ENCODE measurements at places on chromosomes 13 and 19.

DNA sequence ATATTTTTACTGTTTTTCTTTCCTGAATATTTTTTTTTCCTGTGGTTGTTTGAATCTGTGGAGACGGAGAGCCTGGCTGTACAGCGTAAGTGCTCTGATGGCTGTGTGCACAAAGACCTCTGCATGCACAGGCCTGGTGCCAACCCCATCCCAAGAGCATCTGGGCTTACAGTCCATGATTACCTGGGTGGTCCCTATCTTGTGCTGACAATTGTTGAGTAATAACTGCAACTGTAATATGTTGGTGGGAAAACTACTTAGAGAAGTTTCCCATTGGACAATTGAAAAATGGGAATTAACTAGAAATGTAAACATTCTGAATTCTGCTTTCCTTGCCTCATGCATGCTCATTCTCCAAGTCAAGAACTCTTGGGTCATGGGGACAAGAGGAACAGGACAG lies 268.7 kb downstream of the SHISA2 start:
- no peak for DNase-seq

GRCh38 chr13:40316301-40316700 lies 350.1 kb downstream of the FOXO1 start:
- DNase-seq: no peak

- no peak for DNase-seq
Measured at GRCh38 chr13:49844181-49844580, 51.7 kb upstream of the KPNA3 start.

GRCh38 chr19:37987356-37988332 lies 80.6 kb downstream of the SIPA1L3 start:
- DNase-seq: no peak

DNA sequence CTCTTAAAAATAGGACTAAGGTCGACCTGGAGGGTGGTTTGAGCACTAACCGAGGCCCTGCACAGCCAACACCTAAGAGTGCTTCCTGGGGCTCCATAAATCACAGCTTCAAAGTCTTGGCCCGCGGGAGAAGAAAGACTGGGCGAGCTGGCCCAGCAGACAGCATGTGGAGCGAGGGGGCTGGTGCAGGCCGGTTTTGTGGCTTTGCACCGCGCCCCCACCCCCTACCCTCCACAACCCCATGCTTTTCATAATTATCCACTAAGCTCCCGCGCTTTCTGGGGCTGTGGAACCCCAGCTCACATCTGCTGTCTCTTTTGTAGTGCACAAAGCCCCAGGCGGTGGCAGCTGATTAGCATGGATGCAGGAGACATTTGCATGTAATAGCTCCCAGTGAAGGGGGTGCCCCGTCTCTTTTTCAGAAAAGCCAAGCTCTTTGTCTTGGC lies 17.1 kb downstream of the CARM1 start:
- no peak for DNase-seq

DNA sequence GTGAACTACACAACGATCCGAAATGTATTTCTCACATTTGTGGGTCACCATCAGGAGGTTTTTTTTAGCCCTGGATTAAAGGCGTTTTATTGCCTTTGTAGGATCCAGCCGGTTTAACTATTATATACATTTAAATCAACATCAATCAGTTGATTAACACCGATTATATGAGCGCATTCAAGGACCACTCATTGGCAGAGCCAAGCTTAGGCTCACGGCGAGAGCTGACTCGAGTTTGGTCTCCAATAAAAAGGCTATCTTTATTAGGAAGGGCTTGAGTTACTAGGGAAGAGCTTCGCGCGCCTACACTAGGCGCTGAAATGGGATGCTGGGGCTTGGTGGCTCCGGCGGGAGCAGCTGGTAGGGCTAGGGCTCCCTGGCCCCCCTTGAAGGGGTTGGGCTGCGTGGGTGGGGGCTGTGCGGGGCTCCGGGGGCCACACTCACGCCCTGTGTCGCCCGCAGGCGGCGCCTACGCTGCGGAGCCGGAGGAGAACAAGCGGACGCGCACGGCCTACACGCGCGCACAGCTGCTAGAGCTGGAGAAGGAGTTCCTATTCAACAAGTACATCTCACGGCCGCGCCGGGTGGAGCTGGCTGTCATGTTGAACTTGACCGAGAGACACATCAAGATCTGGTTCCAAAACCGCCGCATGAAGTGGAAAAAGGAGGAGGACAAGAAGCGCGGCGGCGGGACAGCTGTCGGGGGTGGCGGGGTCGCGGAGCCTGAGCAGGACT lies 4.2 kb downstream of the PDX1 start:
- no peak for DNase-seq

GRCh38 chr19:3743486-3743885 lies 18.0 kb downstream of the APBA3 start:
- no peak for DNase-seq

- DNase-seq: no peak
Measured at GRCh38 chr13:105702441-105702840, 833.0 kb downstream of the EFNB2 start.

GRCh38 chr13:57632276-57633140 lies 964 bp downstream of the PCDH17 start:
- no peak for DNase-seq

GRCh38 chr13:103358255-103358932 lies 292.2 kb upstream of the SLC10A2 start:
- DNase-seq: no peak

GRCh38 chr19:1987197-1988187 lies 28.0 kb downstream of the BTBD2 start:
- DNase-seq: no peak

- DNase-seq: no peak
Measured at GRCh38 chr13:97283888-97284287, 61.8 kb downstream of the MBNL2 start.

DNA sequence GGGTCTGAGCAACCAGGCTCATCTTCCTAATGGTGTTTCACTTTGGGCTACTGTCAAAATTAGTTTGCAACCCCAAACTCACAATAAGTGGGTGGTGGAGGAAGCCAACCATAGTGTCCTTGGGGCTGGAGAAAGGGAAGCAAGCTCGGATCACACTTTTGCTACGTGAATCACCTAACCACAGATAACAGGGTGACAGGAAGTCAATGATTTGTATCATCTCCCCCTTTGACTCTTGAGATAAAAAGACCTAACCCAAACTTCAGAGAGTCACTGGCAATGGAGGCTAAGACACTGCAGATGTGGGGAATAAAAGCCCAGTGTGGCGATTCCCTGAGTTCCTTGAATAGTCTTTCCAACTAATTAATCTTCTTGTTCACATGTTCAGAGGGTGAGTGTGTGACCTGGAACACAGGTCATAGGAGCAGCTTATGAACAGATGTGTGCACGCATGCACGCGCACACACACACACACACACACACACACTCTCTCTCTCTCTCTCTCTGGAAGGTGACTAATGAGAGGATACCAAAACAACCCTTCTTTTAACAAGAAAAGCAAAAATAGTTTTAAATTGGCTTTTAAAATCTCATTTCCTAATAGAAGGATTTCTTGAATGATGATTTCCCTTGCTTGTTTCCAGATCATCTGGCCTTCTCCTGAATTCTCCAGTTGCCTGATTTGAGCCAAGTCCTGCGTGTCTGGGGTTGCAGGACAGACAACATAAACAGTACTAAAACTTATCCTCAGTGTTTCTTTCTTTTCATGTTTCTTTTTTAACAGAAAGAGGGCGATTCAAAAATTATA lies 21.2 kb upstream of the DOCK9 start:
- no peak for DNase-seq

DNA sequence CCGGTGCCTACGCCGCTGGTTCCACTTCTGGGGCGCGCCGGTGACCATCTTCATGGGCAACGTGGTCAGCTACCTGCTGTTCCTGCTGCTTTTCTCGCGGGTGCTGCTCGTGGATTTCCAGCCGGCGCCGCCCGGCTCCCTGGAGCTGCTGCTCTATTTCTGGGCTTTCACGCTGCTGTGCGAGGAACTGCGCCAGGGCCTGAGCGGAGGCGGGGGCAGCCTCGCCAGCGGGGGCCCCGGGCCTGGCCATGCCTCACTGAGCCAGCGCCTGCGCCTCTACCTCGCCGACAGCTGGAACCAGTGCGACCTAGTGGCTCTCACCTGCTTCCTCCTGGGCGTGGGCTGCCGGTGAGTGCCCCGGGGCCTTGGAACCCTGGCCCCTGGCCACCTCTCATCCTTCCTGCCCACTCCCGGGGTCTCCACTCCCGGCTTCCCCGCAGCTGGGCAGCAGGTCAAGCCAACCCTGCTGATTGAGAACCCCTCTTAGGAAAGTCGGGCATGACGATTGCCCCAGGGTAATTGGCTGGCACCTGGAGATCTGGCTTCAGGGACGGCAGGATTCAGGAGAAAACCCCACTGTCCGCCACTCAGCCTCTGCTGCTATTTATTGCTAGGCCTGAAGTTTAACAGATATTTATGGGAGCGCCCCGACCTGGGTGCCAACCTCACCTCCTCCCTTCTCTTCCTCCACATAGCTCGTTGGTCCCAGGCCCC lies 39.1 kb downstream of the TRPM4 start:
- DNase-seq: no peak

DNA sequence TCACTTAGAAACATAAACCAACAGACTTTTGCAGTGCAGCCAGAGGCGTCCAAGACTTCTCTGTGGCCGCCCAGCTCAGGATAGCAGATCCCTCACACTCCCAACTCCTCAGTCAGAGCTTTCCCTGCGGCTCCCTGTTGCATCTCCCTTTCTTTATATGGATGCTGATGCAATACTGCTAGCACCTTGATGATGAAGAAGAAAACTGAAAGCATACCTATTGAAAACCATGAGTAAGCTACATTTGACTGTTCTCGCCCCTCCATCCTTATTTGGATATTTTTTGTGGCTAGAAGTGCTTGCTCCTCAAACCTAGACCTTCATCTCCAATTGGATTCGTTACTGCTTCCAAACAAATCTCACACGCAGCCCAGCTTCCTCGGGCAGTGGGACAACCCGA lies 57.3 kb upstream of the UBL3 start:
- no peak for DNase-seq

DNA sequence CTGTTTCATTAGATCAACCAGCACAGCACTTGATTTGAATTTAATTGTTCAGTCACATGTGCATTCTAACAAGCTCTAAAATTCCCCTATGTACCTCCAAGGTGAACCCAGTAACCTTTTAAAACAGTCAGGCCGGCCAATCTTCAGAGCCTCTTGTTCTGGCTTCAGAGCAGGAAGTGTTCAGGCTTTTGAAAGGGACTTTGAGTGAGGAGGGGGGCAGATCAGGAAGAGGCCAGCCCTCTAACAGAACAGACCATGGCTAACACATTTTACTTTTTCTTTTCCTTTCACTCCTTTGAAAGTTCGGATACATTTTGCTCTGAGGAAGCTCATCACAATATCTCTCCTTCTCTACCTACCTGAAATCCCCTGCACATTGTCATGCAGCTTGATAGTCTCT lies 390.3 kb downstream of the TBC1D4 start:
- DNase-seq: no peak

DNA sequence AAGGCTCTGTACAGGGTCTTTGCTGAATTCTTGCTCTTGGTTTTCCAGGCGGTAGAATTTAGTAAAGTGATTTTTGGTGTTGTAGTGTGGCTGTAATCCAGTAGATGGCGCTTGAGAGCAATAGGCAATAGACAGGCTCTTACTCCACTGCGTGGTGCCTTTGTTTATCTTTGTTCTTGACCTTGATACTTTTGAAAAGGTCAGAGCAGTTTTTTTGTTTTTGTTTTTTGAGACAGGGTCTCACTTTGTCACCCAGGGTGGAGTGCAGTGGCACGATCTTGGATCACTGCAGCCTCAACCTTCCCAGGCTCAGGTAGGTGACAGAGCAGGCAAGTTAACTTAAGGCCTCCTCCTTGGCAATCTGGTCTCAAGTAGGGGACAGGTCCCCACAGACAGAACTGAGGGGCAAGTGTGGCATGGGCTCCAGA lies 12.2 kb upstream of the LILRA5 start:
- DNase-seq: peak; percentile 74

GRCh38 chr13:57629821-57630235 lies 1.7 kb upstream of the PCDH17 start:
- peak; percentile 11 for DNase-seq

DNA sequence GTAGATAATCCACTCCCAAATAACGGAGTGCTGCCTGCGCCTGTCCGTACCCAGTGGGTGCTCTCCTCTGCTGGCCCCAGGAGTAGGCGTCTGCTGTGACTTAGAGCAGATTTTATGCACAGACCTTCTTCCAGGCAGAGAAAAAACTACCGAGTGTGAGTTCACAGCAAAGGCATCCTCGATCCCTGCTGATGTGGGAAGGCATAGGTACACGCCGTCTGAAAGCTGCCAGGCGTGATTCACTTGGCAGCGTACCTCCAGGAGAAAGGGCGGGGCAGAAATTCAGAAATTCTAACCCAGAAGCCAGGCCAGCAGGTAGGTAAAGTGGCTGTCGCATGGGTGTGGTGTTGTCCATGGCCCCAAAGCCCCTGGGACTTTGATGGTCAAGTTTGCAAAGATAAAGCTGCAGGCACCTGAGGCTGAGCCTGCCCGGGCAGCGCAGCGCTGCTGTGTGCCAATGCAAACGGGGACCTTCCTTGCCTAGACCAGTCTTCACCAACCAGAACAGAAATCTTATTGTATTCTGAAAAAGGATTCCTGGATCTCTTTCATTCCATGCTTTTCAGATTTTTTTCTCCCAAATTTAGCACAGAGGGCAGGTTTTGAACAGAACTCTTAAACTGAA lies 36.3 kb downstream of the COL4A2 start:
- DNase-seq: no peak

DNA sequence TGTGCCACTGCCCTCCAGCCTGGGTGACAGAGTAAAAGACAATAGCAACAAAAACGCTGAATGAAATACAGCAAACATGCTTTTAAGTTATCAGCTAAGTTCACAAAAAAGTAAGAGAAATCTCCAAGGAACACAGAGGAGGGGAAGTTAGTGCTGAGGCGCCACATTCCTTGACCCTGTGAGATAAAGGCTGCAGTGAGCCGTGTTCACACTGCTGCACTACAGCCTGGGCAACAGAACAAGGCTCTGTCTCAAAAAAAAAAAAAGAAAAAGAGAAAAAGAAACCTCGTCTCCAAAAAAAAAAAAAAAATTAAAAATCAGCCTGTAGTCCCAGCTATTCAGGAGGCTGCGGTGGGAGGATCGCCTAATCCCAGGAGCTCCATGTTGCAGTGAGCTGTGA lies 16.3 kb upstream of the DOCK6 start:
- no peak for DNase-seq
